ENCODE measurements at places on chromosomes 3 and 15.

GRCh38 chr3:153210146-153210545 is 48.1 kb downstream of the RAP2B start:
- no peak for DNase-seq

- DNase-seq: no peak
These were observed 443.7 kb downstream of the NR2F2 start for GRCh38 chr15:96774216-96774615.

DNA sequence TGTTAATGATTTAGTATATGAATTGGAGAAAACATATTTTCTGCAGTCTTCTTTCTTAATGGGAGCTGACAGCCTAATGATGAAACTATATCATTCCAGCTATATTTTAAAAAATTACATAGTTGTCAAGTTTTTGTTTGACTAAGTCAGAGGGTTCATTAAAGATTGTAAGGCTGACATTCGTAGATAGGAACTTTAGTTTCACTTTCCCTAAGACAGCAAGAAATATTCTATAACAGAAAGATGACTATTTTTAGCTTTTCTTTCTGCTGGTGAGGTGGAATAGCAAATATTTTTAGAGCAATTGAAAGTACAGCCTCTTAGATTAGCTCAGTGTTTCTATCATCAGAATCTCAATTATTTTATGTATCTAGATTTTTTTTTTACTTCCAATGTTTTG is 60.2 kb downstream of the PIAS1 start:
- DNase-seq: no peak

- no peak for DNase-seq
These were observed 42.7 kb downstream of the CORO2B start for GRCh38 chr15:68621535-68621934.

- no peak for DNase-seq
These were observed 203.8 kb upstream of the HES1 start for GRCh38 chr3:193932136-193932535.

DNA sequence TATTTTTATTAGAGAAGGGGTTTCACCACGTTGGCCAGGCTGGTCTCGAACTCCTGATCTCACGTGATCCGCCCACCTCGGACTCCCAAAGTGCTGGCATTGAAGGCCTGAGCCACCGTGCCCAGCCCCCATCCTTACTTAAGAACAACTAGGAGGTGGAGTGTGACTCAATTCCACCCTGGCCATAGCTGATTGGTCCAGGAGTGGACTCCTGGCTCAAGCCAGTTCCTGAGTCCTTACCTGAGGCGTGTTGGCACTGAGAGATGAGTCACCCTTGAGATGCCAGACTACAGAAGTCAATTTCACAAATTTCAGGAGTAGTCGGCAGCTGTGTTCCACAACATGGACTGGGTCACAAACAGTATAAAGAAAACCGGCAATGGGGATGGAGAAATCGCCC is 124.2 kb downstream of the SHQ1 start:
- DNase-seq: no peak

DNA sequence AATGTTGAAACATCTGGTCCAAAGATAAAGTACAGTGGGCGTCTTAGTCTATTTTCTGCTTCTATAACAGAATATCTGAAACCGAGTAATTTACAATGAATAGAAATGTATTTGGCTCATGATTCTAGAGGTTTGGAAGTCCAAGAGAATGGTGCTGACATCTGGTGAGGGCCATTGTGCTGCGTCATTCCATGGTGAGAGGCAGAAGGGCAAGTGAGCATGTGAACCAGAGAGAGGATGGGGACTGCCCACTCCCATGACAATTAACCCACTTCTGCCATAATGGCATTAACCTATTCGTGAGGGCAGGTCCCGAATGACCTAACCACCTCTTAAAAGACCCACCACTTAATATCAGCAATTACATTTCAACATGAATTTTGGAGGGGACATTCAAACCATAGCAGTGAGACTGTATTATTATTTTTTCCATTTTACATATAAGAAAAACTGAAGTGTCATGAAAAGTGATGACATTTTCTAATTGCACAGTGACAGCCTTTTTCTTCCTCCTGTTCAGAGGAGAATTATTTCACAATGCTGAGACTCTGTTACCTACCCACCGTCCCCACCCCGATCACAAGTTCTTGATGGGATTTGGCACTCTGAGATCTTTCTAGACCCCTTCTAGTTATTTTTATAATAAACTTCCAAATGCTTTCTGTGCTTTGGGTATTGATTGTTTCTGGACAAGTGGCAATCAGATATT is 238.8 kb downstream of the RPLP1 start:
- DNase-seq: no peak

DNA sequence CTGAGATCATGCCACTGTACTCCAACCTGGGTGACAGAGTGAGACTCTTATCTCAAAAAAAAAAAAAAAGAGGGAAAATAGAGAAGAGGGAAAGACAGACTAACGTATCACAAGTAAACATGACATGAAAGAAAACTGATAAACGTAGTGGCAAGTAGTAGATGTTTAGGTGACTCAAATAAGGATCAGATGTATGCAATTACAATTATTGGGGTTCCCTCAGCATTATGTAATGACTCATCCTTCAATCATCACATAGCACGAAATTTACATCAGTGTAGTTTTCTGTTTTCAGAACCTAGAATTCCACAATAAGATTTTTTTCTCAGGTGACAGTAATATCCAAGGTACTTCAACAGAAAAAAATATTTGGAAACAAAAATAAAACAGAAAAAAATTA is 46.6 kb downstream of the DPP8 start:
- DNase-seq: no peak

DNA sequence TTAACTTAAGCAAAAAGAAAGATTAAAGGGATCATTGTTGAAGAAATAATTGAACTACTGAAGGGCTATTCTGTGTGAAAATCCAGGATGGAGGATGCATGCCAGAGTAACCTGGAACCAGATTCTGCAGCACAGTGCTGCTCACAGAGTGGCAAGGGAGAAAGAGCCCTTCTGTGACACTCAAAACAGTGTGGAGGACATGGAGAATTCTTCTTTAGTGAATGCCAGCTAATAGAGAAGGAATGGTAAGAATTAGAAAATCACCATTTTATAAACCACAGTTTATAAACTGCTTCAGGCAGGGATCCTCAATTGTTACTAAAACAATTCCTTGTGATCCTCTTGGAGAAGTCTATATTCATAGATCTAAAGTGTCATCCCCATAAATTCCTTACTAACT is 70.4 kb upstream of the ARHGEF26 start:
- no peak for DNase-seq

DNA sequence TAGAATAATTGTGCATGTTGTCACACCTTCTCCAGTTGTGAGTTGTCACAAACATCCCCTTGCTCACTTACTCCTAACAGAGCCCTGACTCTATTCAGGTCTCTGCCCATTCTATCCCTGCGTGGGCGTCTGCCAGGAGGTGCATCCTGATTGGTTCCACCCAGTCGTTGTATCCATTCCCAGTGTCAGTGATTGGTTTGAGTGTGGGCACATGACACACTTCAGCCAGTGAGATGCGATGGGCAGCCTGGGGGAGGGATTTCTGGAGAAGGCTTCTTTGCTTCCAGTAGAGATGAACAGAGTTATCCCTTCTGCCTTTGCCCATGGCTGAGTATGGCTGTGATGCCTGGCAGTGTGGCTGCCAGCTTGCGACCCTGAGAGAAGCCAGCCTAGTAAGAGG is 18.7 kb downstream of the PXYLP1 start:
- no peak for DNase-seq

- no peak for DNase-seq
These were observed 15.8 kb downstream of the PODXL2 start for GRCh38 chr3:127644641-127645370.

DNA sequence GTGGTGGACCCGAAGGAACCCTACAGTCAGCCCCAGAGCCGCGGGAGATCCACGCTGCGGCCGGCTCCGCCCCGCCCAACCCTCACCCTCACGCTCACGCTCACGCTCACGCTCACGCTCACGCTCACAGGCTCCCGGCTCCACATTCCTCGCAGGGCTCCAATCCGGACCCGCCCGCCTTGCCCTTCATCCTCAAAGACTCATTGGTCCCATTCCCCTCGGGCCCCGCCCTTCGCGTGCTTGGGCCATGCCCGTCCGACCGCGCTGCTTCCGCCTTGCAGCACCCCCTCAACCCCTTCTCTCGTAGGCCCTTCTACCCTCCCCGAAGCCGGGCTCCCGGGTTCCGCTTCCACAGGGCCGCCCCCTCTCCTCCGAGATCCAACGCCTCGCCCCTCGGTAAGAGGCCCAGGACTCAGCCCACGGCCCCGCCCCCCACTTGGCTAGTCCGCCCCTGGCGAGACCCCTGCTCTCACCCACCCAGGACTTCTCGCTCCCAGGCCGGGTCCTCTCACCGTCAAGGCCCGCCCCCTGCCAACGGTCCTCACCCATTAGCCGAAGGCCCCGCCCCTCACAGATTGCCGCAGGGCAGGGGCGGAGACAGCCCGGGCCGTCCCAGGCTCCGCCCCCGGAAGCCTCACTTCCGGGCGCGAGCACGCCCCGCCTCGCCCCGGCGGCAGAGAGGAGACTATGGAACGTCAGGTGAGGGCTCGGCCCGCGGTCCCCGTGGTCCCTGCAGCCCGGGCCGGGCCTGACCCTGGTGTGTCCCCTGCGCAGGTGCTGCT is at the start of gene APEH:
Gene APEH, plus strand, starts transcription at position 637 of the 782 bp plus-strand sequence. Its CDS starts 51 bp downstream, at position 688.
- DNase-seq: peak; percentile 94

GRCh38 chr15:46312133-46312740 is 677.4 kb downstream of the SQOR start:
- peak; percentile 31 for DNase-seq

- DNase-seq: no peak
These were observed 37.5 kb upstream of the ESYT3 start for GRCh38 chr3:138396752-138397410.

DNA sequence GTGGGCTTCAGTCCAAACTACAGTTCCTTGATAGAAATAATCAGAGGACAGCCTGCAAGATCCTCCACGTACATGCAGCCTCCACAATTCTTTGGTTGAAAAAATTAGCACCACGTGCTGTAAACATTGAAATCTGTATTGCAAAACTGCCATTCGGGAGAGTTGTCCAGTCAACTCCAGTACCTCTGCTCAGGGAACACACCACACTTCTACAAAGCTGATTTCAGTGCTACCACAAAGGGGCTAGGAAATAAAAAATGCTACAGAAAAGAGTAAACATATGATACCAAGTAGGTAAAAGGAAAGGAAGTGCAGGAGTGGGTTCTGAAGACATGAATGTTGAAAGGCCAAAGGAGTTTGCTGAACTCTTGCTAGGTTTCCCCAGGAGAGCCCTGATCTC is 40.4 kb downstream of the GHSR start:
- no peak for DNase-seq

DNA sequence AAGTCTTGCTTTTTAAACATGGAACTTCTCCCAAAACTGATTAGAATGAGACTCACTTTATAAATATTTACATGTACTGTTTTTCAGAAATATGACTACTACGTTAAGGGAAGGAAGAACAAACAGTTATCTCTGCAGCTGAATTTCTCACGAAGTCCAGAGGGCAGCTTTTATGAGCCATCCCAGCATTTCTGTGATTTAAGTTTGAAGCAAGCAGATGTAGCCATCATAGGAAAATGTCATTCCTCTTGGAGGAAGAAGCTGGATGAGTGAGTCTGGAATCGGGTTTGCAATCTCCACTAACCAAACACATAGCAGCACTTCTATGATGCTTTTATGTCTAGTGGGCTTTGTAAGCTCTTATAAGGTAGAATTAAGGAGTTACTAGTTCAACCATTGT is 53.7 kb downstream of the SCN11A start:
- no peak for DNase-seq

DNA sequence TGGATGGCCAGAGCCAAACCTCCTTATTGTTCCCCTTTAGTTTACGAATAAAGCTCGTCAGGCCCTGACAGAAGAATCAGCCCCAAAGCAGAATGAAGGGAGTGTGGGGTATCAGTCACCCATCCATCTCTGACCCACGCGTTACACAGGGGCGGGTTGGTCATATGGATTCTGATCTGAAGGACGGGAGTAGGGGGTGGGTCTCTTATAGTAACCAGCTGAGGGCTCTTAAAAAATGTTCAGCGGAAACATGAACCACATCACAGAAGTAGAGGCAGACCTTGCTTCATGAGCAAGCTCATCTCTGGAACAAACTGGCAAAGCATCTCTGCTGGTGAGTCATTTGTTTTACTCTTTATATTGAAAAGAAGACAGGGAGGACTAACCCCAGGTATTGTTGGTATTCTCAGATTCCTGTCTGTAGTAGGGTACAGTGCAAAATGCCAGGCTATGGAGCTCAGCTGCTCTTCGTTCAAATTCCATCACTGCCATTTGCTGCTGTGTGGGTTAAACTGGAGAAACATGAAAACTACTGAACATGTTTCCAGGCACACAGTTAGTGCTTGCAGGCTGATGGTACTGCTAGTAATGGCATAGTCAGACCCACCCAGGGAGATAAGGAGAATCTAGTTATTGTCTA is at the start of gene CXCR6:
Gene CXCR6, plus strand, starts transcription at position 258 of the 640 bp plus-strand sequence. CDS start 3,018 bp downstream, outside the sequence.
- peak; percentile 63 for DNase-seq

GRCh38 chr3:88291486-88291885 is 141.7 kb downstream of the C3orf38 start:
- DNase-seq: no peak

- no peak for DNase-seq
These were observed 7.3 kb downstream of the CCDC71 start for GRCh38 chr3:49158792-49159191.

DNA sequence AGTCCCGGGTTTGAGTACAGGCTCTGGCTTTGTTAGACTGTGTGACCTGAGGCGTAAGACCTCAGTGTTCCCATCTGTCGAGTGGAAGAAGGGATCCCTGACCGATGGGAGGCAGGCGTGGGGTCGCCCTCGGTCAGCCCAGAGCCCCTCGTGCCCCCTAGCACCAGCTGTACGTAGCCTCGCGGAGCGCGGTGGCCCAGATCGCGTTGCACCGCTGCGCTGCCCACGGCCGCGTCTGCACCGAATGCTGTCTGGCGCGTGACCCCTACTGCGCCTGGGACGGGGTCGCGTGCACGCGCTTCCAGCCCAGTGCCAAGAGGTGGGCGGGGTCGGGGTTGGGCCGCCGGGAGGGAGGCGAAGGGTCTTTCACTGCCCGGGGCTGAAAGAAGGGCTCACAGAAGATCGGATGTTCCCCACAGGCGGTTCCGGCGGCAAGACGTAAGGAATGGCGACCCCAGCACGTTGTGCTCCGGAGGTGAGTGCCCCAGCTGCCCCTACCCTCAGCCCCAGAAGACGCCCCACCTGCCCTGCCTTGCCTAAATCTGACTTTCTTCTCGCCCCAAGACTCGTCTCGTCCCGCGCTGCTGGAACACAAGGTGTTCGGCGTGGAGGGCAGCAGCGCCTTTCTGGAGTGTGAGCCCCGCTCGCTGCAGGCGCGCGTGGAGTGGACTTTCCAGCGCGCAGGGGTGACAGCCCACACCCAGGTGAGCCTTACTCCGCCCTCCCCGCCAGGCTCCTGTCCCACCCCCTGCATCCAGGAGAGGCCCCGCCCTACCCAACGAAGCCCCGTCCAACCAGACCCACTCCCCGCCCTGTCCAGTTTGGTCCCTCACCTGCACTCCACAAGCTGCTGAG is 3.5 kb upstream of the LSMEM2 start:
- no peak for DNase-seq

GRCh38 chr15:68594533-68595259 is 15.9 kb downstream of the CORO2B start:
- no peak for DNase-seq

DNA sequence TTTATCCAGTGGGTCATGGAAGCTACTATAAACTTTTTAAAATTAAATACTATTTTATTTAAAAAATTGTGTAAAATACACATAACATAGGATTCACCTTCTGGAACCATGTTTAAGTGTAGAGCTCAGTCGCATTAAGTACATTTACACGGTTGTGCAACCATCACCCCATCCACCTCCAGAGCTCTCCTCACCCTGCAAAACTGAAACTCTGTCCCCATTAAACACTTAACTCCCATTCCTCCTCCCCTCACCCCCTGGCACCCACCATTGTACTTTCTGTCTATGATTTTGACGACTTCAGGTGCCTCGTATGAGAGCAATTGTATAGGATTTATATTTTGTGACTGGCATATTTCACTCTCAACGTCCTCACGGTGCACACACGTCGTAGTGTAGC is 70.7 kb downstream of the APBA2 start:
- no peak for DNase-seq
